Cardiac muscle cell (in vitro differentiated cells and primary cell): ENCODE measurements at places on chromosomes 7 and 10. TPM values are rescaled to one million over a fixed set of nuclear protein-coding genes. Genes with fewer than 3 reads are reported as not detected.

The ACTR1A gene
- 135 and 147 TPM in 2 replicates for total RNA-seq

The MYPN gene
- total RNA-seq = 3.9 and 5.3 TPM in 2 replicates

The TMEM270 gene
- total RNA-seq = not detected in 2 replicates

The PAX4 gene
- not detected in 2 replicates for total RNA-seq

The ALDH18A1 gene
- 40.4 and 44.1 TPM in 2 replicates for total RNA-seq

The PLA2G12B gene
- 0.14 TPM in 1 of 2 replicates, not detected in the other for total RNA-seq

The NSUN5 gene
- total RNA-seq = 42.4 and 46.7 TPM in 2 replicates

The LIPN gene
- not detected in 2 replicates for total RNA-seq

The DPP6 gene
- 0.07 and 0.21 TPM in 2 replicates for total RNA-seq

The ANKRD22 gene
- total RNA-seq = not detected in 2 replicates

The CFAP70 gene
- 1.2 and 4.0 TPM in 2 replicates for total RNA-seq

The DNAH11 gene
- 0.46 and 0.60 TPM in 2 replicates for total RNA-seq

The TAS2R4 gene
- 0.39 and 2.5 TPM in 2 replicates for total RNA-seq

The PRPS1L1 gene
- not detected in 2 replicates for total RNA-seq
